ENCODE measurements at places on chromosomes 2 and 18.

- DNase-seq = no peak
These were observed 181.9 kb downstream of the LRRTM1 start for GRCh38 chr2:80122675-80123074.

- DNase-seq = no peak
These were observed 209.2 kb upstream of the DCC start for GRCh38 chr18:52130624-52131301.

DNA sequence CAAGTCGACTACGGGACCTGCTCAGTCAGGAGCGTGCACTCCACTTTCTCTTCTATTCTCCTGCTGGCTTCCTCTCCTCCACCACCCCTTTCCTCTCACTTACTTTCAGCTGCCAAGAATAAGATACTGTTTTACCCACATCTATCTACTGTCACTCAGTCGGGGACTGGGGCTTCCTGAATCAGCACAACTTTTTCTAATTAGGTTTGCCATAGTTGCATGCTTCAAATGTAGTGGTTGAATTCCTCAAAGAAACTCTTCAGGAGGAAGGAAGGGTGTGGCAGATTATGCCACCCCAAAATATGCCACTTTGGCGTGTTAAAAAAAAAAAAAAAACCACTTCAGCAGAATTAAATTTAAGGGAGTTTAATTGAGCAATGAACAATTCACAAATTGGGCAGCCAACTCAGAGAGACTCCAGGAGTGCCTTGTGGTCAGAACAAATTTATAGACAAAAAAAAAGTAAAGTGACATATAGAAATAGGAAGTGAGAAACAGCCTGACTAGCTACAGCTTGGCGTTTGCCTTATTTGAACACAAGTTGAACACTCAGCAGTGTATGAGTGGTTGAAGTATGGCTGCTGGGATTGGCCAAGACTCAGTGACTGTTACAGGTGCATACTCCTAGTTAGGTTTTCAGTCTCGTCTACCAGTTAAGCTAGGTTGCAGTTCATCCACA lies 32.5 kb upstream of the RMDN2 start:
- no peak for DNase-seq

- no peak for DNase-seq
These were observed 43.1 kb upstream of the NABP1 start for GRCh38 chr2:191634791-191635190.

DNA sequence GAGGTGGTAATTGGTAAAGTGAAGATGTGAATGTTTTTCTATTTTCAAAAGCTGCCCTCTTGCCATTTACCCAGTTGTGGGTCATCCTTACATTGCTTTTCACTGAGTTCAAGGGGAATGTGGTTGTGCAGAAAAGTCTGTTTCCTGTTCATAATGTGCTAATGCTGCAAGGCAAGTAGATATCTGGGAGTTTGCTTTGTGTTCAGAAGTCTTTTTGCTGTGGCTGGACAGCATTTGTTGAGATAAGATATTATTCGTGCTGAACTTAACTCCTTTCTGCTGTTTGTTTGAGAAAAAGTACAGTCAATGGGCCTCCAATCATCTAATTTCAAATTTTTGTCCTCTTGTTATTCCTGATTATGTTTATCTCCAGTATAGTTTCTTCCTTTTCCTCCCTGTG lies 263.2 kb downstream of the LTBP1 start:
- no peak for DNase-seq

DNA sequence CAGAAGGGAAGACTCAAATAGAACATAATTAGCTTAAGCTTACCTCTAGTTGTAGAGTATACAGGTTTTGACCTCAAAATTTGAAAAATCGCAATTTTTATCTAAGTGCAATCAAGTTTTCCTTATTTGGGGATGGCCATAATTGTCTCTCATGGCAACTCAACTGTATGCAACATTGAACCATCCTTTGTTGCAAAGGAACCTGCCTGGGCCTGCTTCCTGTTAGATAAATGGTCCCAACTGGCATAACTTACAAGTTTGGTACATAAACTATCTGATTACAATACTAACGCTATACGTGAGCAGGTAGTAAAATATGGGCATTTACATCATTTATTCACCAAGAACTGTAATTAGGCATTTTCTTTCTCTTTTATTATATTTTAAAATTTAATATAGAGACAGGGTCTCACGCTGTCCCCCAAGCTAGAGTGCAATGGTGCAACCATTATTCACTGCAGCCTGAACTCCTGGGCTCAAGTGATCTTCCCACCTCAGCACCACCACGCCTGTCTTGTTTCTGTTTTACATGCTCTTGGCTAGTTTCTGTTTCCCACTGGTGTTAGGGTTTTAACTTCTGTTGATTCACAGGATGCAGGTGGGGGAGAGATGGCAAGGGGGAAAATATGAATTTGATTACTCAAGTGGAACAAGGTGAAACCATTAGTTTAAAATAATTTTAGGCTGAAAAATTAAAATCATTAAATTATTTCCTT lies 55.3 kb upstream of the B3GNT2 start:
- DNase-seq = no peak

GRCh38 chr2:15588329-15588919 lies 3.2 kb upstream of the DDX1 start:
- DNase-seq = peak; percentile 76

GRCh38 chr2:9737053-9737875 lies 106.0 kb upstream of the TAF1B start:
- DNase-seq = peak; percentile 18

- no peak for DNase-seq
These were observed 84.4 kb upstream of the NARS1 start for GRCh38 chr18:57705832-57706595.

DNA sequence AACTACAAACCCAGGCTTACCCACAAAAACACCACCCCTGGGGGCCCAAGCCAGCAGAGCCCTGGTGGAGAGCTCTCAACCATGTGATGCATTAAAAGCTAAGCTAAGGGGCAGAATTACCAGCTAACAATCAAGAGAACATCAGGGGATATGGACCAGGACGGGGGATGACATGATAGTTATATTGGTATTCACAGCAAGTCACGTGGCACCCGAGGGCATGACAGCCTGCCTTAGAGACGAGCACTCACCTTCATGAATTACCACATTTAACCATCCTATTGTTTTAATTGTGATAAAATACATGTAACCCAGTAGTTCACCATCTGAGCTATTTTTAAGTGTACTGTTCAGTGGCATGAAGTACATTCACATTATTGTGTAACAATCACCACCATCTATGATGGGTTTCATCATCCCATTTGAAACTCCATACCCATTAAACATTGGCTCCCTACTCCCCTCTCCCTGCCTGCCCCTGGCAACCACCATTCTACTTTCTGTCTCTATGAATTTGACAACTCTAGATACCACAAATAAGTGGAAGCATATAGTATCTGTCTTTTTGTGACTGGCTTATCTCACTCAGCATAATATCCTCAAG lies 245.6 kb downstream of the ANAPC1 start:
- no peak for DNase-seq

DNA sequence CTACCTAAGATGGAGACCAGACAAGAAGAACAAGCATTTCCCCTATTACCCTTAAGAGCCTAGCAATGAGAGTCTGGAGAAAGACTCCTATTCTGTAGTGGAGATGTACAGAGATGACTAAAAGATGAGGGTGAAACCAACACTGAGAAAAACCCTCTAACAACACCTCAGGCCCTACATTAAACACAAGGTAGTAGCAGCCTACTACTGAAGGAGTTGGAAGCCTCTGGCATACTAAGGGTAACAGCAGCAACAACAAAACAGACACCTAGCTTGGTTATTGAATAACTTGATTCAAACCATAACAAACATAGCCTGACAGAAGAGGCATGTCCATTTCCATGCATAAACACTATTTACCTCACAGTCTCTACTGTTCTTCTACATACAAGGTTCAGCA lies 60.5 kb downstream of the UGP2 start:
- no peak for DNase-seq

DNA sequence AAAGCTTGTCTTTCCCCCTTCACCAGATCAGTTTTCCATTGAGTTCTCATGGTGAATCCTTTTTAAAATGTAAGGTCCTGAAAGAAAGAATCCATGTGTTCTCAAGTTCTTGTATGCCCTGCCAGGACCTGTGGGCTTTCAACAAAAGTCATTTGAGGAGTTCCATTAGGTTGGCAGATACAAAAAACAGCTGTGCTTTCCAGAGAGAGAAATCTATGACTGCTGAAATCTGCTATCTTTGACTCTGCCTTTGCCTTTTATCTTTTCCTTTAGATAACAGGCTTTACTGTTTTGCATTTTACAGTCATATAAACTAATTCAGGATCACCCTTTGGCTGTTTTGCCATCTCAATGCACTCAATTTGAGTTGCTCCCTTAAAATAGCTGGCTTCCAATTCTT lies 59.7 kb downstream of the CXCR4 start:
- DNase-seq = no peak

DNA sequence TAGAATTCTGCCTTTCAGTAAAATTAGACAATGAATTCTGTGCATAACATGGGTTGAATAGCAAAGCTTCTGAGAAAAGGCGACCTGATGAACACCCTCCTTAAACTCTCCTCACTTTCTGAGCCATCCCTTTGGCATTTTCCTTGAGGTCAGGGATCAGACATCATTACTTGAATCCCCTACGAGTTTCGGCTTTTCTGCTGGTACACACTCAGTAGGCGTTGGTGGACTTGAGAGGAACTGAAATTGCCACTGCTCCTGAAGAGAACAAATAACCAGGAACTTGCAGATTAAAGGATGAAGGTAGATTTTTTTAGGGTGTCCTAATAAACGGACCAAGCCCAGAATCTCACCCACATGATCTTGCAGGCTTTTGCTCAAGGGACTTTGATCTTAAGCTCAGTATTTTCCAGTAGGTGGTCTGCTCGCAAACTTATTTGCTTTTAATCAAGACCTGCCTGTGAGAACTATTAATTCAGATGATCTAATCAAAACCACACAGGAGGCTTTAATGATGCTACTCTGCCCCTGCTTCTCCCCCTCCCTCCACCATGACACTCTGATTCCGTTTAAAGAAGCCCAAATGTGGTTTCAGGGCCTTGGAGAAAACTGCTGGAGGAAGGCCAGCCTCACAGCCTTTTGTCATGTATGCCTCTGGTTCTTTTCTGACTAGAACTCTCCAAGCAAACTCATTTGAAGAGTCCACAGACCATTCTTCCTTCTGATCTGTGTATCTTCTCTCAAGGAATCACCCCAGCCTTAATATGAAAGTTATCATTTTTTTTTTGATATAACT lies 124.9 kb downstream of the PRKCE start:
- DNase-seq = no peak

DNA sequence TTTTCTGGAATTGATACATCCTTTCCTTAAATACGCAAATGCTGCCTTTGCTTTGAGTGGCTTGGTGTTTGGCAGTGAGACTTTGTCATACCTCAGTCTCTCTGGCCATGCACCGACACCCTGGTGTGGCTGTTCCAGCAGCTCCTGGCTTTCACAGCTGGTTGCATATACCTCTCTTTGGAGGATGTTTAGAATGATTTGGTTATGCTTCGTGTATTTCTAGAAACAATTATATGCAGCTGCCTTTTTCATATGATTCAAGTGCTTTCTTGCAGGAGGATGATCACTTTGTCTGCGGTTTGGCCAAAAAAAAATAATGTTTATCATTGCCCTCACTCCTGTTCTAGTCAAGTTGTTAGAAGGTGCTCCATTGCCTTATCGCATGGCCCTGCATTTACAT lies 95.0 kb upstream of the EML6 start:
- DNase-seq = no peak

GRCh38 chr2:14910654-14911053 lies 278.1 kb downstream of the LRATD1 start:
- DNase-seq = no peak

All from hematopoietic multipotent progenitor cell treated with erythropoietin and hydrocortisone succinate and interleukin-3 and kit ligand, for 15 days (in vitro differentiated cells).